CD4-positive, alpha-beta memory T cell (primary cell): ENCODE measurements at places on chromosomes 5 and 9.
A peak's percentile ranks its signal among the peaks of the same experiment; 100 is the strongest.

GRCh38 chr9:88458716-88459465 lies 70.6 kb downstream of the SPIN1 start:
- no peak for DNase-seq

DNA sequence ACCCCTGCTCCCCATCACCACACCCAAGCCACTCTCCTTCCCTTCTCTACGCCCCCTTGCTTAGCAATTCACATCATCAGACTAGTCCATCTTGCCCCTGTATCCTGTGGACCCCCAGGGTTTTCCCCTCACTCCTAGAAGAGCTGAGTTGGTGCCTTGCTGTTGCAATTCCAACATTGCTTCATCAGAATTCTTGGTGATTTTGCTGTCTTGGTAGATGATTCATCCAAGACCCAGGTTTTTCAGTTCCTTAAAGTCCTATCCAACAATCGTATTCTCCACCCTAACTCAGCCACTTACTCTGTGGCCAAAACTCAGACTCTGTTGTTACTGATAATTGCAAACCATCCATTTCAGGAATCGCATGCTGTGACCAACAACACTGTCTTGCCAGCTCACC lies 21.4 kb upstream of the CCNJL start:
- DNase-seq, result no peak

- DNase-seq, result peak; percentile 65
Measured at GRCh38 chr5:132063090-132063911, 2.8 kb downstream of the IL3 start.

- DNase-seq, result no peak
Measured at GRCh38 chr9:124030969-124031451, 19.4 kb downstream of the LHX2 start.

- DNase-seq, result no peak
Measured at GRCh38 chr5:133596049-133596448, 16.3 kb downstream of the FSTL4 start.
